ENCODE measurements at places on chromosomes 7 and 10. TPM values are rescaled to one million over a fixed set of nuclear protein-coding genes. Genes with fewer than 3 reads are reported as not detected.

Gene EPO
- not detected for total RNA-seq

Gene C7orf57
- not detected for total RNA-seq

Gene CALHM3
- not detected for total RNA-seq

Gene AP1S1
- total RNA-seq: 156 TPM

Gene ZNF727
- not detected for total RNA-seq

Gene MRPL43
- total RNA-seq: 132 TPM
